Esophagus squamous epithelium (tissue), 5 donors: ENCODE measurements at places on chromosomes 2 and 18. TPM values are rescaled to one million over a fixed set of nuclear protein-coding genes. Genes with fewer than 3 reads are reported as not detected.

DNA sequence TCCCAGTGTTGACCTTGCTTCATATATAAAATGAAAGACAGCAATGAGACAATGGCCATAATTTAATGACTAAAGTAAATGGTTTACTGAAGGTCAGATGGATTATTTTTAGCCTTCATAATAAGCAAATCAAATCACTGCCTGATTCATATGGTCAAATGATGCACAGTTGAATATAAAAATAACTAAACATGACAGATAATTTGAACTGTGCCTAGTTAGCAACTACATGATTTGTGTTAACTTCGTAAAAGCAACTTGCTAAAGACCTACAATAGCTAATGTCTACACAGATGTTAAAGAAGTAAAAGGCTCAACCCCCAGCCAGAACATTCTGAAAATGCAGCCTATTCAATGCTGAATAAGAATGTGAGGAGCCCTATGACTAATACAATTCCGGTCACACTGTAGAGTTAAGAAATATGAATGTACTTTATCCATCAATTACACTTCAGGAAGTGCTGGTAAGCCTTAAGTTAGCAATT, 590.8 kb upstream of the CDH2 start:
- no peak for DNase-seq

ONECUT2 gene
- total RNA-seq = under 0.01 TPM

GRCh38 chr2:25977768-25978167, 4.5 kb downstream of the KIF3C start:
- no peak for DNase-seq

NDC80 gene
- 13.8 TPM for total RNA-seq

CACNB4 gene
- total RNA-seq = 6.1 TPM

- DNase-seq = no peak
Observed at GRCh38 chr2:58107803-58108710, 61.5 kb downstream of the VRK2 start.

GRCh38 chr2:45754131-45755010, 102.9 kb downstream of the PRKCE start:
- DNase-seq = no peak

DNA sequence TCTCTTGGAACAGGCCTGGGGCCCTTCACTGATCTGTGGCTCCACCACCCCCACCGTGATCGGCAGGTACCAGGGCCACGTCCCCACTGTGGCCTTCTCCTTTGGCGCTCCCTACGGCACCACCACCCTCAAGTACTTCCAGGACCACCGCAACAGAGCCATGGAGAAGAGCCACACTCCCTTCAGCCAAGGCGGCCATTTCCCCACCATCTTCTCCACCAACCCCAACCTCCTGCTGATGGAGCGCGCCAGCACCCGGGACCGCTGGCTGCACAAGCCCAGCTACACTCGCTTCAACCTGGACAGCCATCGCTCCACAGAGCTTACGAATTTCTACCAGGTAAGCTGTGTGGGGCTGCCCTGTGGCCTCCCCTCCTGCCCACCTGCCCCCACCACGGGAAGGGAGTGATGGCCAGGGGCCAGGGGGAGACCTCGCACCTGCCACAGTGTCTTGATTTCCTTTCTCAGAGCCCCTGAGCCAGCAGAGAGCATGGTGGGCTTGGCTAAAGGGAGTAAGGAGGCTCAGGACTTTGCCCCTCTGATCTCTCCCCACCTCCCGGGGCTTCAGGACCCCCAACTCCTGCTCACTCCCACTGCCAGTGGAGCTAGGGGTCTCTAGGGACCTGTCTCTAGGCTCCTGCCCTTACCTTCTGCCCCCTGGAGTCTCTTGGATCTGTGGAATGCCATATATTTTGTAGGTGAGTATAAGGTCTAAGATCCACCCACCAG, 65.2 kb downstream of the CIB4 start:
- no peak for DNase-seq

GRCh38 chr2:237894396-237894979, 35.1 kb downstream of the RAMP1 start:
- no peak for DNase-seq

VAMP8 gene
- 78.8 TPM for total RNA-seq

C2orf68 gene
- total RNA-seq = 16.6 TPM

- no peak for DNase-seq
Observed at GRCh38 chr2:18781541-18782280, 192.3 kb upstream of the NT5C1B start.

DNA sequence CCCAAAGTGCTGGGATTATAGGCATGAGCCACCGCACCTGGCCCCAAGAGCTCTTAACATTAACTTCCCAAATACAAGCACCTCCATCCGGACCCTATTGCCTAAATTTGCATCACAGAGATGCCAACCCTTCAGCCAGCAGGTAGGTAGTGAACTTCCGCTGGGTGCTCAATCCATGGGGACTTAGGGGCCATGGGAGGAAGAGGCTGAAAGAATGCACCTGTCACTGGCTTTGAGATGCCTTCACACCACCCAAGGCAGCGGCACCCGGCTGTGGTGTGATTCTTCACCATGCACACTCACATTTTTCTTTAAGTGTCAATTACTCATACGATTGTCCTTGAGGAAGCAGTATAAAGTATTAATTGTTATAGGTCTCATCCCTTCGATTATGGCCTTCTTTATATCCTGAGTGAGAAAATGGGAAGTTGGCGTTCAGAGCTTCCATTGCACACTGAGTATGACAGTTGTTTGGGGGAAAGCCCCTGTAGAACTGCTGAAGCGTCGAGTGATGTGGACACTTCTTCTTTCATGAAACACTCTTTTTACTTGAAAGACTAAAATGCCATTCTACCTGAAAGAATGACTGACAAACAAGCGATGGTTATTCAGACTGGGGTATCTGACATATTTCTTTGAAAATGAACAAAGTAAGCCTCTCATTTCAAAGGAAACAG, 51.8 kb upstream of the BIN1 start:
- no peak for DNase-seq

DNA sequence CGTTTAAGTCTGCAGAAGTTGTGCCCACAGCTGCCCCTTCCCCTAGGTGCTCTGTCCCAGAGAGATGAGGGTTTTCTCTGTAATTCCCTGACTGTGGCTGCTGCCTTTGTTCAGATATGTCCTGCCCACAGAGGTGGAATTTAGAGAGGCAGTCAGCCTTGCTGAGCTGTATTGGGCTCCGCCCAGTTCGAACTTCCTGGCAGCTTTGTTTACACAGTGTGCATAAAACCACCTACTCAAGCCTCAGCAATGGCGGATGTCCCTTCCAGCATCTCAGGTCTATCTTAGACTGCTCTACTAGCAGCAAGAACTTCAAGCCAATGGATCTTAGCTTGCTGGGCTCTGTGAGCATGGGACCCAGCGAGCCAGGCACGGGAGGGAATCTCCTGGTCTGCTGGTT, 48.1 kb downstream of the LHCGR start:
- DNase-seq = no peak

GRCh38 chr2:202871300-202872141, at the start of gene ICA1L:
Gene ICA1L, minus strand, starts transcription at chr2:202871766. Its CDS starts 42,757 bp downstream, at chr2:202829009.
- no peak for DNase-seq

NEU2 gene
- not detected for total RNA-seq

POLR1B gene
- total RNA-seq = 16.7 TPM

ANKRD39 gene
- 17.2 TPM for total RNA-seq

FARSB gene
- total RNA-seq = 23.5 TPM

SLC5A7 gene
- total RNA-seq = 0.19 TPM

GRCh38 chr2:99861376-99861760, 281.0 kb downstream of the AFF3 start:
- no peak for DNase-seq

FEV gene
- total RNA-seq = not detected

- no peak for DNase-seq
Observed at GRCh38 chr2:113977060-113977659, 87.3 kb downstream of the ACTR3 start.

INPP1 gene
- total RNA-seq = 49.0 TPM

GATA6 gene
- total RNA-seq = 0.40 TPM

RNF152 gene
- 23.1 TPM for total RNA-seq

- DNase-seq = no peak
Observed at GRCh38 chr2:182444806-182445205, 18.0 kb upstream of the PDE1A start.

MSTN gene
- 0.19 TPM for total RNA-seq

SKOR2 gene
- not detected for total RNA-seq

GRCh38 chr2:176558574-176559140, 289.4 kb downstream of the MTX2 start:
- no peak for DNase-seq

RBKS gene
- total RNA-seq = 1.6 TPM

SALL3 gene
- total RNA-seq = not detected

SPP2 gene
- not detected for total RNA-seq
